ENCODE measurements at places on chromosomes 11 and 22.
A peak's percentile ranks its signal among the peaks of the same experiment; 100 is the strongest.

GRCh38 chr11:91952056-91952455 is 272.6 kb upstream of the FAT3 start:
- no peak for DNase-seq

DNA sequence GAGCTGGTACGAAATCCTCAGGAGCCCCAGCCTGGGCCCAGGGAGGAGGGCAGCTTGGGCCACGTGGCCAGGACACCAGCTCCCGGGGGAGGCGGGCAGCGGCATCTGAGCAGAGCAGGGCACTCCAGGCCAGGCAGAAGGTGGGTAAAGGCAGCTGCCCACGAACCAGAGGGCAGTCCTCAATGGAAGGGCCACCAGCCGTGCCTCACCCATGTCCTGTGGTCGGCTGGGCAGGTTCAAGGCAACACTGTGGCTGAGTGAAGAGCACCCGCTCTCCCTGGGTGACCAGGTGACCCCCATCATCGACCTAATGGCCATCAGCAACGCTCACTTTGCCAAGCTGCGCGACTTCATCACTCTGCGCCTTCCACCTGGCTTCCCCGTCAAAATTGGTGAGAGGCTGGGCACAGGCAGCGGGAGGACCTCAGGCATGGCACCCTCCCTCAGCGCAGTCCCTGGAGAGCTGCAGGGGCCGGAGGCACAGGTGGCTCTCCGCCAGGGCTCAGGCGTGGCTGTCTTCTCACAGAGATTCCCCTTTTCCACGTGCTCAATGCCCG is 2.5 kb upstream of the SSH3 start:
- DNase-seq: no peak

DNA sequence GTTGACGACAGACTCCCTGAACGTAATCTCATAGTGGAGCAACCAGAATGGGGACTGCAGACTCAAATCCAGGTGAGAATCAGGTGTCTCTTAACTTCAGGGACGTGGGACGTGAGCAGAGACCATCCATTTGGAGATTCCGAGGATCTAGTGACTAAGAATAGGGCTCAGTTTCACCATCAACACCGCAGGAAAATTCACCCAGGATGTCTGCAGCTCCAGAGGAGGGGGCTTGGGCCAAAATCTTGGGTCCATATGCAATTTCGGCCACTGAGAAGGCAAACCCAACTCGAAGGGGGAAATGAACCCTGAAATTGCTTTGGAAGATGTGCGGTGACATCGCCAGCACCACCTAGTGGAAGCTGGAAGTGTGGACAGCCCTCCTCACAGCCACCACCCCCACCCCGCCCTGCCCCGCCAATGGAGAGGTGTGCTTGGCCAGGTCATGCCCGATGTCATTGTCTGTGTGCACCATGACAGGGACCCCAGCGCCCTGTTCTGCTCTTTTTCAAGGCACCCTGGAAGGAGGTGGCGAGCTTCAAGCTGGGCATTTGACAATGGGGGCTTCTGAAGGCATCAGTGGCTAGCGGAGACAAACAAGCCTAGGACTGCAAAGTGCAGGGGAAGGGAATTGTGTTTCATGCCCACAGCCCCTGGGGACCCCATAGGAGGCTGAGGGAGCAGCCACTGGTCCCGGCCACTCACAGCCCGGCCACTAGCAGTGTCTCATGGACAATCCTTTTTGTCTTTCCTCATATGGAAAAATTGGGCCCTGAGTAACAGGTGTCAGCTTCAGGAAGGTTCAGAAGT is 24.8 kb downstream of the APOL1 start:
- DNase-seq: no peak

DNA sequence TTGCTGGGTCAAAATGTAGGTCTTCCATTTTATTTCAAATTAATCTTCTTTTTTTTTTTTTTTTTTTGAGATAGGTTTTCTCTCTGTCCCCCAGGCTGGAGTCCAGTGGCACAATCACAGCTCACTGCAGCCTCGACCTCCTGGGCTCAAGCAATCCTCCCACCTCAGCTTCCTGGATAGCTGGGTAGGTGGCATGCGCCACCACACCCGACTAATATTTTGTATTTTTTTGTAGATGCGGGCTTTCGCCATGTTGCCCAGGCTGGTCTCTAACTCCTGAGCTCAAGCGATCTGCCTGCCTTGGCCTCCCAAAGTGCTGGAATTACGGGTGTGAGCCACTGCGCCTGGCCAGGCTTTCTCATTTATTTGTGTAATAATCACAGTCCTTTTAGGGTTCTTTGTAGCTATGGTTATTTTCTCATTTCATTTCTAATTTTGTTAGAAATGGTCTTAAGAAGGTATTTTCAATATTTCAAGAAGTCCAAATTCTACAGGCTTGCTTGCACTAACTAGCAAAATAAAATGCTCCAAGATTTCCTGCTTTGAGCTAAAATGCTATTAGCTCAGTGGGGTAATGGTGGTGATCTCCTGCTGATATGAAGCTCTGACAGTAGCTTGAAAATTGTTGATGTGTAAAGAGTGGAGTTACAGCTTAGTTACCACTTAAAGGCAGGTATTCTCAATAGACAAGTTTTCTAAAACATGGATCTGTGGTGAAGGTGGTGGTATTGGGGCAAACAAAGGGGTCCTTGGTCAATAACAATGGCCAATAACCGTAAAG is 50.0 kb downstream of the RBX1 start:
- DNase-seq: no peak

- DNase-seq: no peak
These were observed 2.0 kb upstream of the SOX10 start for GRCh38 chr22:37986371-37986770.

GRCh38 chr11:97893612-97894011 is 1127.1 kb upstream of the CNTN5 start:
- DNase-seq: no peak

GRCh38 chr11:304915-305843 is 2.4 kb upstream of the IFITM2 start:
- DNase-seq: no peak

DNA sequence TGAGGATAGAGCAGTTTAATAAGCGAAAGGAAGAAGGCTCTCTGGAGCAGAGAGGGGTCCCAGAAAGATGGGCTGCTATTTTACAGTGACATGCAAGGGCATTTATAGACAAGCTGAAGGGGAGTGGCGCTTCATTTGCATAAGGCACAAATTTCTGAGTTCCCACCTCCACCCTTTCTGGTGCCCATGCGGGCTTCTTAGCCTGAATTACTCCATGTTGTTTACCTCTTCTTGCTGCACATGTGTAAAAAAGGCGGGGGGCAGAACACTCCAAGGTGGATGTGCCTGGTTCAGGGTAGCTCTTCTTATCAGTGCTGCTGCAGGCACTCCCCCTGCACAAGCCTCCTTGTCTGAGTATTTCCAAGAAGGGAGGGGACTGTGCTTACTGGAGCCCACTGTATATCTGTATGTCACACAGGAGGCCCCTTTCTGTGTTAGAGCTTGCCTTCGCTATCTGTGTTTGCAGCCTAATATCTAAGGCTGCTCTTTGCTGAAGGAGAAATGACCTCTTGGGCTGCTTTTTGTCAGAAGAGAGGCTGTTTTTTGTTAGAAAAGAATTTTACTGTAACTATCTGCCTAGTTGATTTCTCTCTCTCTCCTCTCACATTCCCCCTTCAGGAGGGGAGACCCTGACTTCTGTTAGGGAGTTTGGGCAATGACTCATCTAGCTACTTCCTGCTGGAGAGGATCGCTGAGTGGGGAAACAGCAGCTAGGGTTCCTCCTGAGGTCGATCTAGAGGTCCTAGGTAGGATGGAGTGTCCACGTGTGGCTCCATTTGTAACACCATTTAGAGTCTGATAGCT is 1057.0 kb upstream of the CNTN5 start:
- no peak for DNase-seq

DNA sequence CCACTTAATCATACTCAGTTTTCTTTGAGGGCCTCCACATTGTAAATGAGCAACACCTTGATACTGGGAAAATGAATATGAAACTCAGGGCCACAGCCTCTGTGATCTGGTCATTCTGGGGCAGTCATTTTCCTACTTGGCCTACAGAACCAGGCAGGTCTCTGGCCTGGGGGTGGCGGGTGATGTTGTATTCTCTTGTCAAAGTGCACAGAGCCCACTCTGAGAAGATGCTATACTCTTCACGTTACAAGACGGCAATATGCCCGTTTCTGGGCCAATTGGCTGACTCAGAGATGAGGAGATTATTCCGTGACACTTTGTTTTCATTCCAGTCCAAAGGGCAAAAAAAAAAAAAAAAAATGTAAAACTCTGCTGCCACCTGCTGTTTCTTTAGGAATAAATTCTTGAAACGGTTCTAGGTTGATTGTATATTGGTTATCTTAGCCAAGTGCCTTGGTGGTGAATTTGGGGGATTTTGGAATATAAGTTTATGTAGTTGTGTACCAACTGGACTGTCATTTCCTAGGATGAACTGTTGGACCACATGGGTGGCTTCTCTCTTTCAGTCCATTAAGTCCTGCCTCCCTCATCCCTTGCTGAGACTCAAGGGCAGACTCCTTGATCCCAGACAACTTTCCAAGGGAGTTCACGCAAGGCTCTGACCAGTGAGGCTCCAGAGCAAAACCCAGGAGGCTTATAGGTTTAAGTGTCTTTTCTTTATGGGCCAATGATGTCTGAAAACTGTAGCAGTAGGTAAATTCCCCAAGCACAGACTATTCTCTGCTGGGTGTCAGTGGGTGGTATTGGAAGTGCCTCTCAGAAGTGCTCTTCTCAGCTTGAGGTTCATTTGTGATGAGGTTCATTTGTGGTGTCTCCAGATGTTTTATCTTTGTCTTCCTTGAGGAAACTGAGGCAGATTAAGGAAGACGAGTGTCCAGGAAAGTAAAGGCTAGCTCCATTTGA is 18.2 kb downstream of the ADM start:
- peak; percentile 82 for DNase-seq

DNA sequence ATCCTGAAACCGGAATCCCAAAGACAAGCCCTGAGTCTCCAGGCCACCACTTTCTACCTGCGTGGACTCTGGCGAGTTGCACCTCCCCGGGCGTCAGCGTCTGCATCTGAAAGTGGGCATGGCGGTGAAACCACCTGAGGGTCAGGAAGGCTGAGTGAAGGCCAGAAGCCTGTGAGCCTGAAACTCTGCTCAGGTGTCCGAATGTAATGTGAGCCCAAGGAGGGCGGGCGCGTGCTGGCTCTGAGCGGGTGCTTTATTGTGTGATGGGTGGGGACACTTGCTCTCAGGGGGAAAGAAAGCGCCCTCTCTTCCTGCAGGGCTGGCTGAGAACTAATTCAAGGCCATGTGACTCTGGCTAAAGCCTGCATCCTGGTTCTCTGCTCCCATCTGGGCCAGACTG is 135.6 kb downstream of the ST3GAL4 start:
- DNase-seq: no peak

GRCh38 chr22:41943661-41944209 is 3.2 kb downstream of the CENPM start:
- no peak for DNase-seq

DNA sequence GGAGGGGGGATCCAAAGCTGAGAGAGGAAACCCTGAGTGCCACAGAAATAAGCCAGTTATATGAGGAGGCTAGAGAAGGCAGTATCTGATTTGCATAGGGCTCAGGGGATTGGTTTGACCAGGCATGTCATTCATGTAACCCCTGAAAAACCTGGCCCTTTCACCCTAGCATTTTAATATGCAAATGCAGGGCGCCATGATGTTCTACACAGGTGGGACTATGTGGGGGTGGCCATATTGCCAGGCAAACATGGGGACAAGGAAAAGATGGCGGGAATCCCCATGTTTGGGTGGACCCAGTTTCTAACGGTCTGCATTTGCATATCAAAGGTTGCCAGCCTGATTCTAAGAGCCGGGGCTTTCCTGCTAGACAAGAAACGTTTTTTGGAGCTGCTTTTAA is 27.2 kb downstream of the CSF2RB start:
- no peak for DNase-seq

- DNase-seq: no peak
These were observed 171.1 kb upstream of the SEZ6L start for GRCh38 chr22:25997886-25998775.

DNA sequence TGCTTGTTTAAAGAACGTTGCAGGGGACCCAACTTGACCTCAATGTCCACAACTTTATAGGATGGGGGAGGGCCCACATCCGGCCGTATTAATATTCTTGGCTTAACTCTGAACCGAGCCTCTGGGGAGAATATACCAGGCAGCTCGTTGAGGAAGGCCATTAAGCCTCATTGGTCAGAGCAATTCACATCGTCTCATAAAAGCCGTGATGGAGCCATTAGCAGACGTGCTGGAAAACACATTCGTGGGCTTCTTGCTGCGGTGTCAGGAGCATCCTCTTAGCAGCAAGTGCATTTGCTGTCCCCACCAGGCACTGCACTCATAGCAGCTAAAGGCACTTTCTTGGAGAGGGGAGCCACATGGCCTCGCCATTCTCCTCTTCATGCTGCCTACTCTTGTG is 14.9 kb downstream of the DSCAML1 start:
- DNase-seq: no peak

- DNase-seq: no peak
These were observed 27.0 kb downstream of the P4HA3 start for GRCh38 chr11:74284466-74284865.

DNA sequence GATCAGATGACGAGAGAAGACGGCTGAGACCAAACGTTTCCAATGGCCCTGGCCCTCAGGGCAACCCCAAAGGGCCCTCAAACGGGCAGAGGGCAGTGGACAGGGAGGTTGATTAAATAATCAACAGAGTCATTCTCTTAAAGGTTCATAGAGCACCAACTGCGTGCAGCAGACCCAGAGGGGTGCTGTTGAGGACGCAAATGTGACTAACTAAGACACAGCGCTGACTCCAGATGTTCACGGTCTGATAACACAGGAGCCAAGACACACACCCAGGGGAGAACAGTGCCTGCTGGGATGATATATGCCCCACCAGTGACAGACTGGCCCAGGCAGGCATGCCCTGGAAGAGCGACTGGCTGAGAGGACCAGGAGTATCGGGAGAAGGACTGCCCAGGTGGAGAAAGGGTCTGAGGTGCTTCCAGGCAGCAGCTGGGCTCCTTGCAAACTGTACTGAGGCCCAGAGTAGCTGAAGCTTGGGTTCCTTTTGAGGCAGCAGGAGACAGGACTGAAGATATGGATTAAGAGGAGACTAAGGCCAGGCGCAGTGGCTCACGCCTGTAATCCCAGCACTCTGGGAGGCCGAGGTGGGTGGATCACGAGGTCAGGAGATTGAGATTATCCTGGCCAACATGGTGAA is 7.7 kb downstream of the VWCE start:
- DNase-seq: no peak
